NCI-H1417 (cell line): ENCODE measurements at places on chromosomes 3 and 15.

DNA sequence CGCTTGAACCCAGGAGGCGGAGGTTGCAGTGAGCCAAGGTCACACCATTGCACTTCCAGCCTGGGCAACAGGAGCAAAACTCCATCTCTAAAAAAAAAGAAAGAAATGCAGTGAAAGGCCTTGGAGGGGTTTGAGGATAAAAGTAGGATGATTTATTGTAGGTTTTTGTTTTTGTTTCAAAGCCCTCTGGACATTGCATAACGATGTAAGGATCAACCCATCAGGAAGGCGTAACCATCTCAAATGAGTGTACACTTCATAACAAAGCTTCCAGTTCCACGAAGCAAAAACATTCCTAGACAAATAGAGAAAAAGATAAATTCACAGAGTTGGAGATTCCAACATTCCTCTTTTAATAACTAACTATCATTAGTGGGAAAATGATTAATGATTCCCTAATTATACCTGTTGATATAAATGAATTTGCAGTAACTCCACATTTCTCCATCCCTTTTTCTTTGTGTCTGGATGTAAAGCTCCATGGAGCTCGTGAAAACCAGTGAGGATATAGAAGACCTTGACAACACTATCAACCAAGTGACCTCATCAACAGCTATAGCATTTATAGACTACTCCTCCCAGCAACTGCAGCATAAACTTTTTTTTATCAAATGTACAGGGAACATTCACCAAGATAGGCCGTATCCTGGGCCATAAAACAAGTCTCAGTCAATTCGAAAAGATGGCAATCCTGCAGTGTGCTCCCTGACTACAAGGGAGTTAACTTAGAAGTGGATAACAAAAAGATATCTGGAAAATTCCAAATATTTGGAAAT is 48.7 kb upstream of the PPP4R2 start:
- no peak for DNase-seq

DNA sequence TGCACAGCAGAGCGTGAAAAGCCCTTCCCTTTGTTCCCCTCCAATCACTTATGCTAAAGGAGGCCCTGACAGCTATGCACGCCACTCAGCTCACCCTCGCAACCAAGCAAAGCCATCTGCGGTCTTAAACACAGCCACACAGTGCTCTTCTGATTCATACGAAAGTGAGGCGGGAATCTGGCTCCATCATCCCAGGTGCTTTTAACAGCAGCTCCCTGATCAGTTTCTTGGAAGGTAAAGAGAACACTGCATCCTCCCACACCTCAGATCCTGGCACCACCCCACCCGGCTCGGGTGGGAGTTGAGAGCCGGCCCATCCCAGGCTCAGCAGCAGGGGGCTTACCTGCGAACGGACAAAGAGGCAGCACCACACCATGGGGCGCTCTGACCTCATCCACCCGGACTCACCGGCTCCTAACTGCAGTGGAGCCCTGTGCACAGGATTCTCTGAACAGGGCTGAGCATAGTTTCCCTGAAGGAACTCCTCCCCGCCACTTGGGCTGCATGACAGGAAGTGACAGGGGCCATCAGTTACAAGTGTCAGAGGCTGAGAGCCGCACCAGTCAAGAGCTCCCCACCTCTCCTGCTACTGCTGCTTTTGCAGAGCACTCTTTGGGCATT is 114.3 kb upstream of the ARHGEF3 start:
- peak; percentile 72 for DNase-seq

DNA sequence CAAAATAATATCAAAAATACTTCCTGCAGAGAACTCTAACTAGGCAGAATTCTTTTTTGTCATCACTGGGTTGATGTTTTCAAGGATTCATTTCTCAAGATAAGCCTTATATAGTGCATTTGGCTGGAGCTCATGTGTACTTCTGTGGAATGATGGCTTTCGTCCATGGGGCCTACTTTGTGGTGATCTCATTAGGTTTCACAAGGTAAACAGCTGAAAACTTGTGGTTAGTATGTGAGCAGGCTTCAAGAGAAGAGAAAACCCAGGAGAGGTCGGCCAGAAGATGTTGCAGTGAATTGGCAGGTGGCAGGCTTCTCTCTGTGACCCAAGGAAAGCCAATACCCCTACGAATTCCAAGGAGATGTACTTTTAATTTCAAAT is 121.4 kb upstream of the PHLDB2 start:
- no peak for DNase-seq

DNA sequence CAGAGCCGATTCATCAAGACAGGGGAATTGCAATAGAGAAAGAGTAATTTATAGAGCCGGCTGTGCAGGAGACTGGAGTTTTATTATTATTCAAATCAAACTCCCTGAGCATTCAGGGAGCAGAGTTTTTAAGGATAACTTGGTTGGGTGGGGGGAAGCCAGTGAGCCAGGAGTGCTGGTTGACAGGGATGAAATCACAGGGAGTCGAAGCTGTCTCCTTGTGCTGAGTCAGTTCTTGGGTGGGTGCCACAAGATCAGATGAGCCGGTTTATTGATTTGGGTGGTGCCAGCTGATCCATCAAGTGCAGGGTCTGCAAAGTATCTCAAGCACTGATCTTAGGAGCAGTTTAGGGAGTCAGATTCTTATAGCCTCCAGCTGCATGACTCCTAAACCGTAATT is 95.4 kb upstream of the CCDC80 start:
- DNase-seq, result no peak

- no peak for DNase-seq
These were observed 116.8 kb downstream of the CHST2 start for GRCh38 chr3:143236226-143236964.

DNA sequence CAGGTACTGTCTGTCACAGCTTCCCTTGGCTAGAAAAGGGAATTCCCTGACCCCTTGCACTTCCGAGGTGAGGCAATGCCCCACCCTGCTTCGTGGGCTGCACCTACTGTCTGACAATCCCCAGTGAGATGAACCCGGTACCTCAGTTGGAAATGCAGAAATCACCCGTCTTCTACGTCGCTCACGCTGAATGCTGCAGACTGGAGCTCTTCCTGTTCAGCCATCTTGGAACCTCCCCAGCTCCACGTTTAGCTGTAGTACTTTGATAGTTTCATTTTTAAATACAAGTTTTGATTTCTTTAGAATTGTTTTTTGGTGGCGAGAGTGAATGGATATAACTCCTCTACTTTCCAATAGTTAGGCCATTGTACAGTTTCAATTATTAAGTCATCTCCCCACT is 17.8 kb upstream of the HDGFL3 start:
- DNase-seq, result no peak

DNA sequence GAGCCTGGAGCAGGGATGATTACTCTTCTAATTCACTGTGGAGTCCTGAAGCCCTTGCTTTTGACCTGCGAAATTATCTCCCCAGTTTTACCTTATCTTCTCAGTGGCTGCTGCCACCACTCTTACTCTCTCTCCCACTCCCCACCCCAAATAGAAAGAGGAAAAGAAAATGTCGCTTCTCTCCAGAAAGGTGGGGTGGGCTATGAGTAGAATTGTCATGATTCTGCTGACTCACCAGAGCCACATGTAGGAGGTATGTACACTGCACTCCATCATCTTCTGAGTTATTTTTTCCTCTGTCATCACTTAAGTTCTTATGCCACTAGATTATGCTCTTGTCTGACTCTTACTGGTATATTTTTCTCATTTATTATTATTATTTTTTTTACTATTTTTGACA is 43.9 kb upstream of the TMEM158 start:
- no peak for DNase-seq

- peak; percentile 33 for DNase-seq
These were observed 32.1 kb upstream of the RGMA start for GRCh38 chr15:93121107-93121506.
